ENCODE measurements at places on chromosomes 11 and 22.

DNA sequence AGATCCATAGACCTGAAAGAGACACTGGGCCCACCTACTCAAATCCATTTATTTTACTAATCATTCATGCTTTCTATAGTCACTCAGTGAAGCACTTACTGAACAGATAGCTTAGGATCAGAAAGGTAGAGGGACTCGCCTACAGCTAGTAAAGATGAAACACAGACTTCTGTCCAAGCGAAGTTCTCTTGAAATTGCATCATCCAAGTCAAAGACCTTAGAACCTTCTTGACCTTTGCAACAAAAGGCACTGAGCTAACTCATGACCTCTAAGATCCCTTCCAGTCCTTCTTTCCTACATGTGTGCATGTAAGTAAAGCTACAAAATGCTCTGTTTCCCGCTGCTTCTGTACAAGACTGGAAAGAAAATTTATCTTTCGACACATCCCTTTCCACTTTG, 377.6 kb downstream of the LARGE1 start:
- no peak for DNase-seq

DNA sequence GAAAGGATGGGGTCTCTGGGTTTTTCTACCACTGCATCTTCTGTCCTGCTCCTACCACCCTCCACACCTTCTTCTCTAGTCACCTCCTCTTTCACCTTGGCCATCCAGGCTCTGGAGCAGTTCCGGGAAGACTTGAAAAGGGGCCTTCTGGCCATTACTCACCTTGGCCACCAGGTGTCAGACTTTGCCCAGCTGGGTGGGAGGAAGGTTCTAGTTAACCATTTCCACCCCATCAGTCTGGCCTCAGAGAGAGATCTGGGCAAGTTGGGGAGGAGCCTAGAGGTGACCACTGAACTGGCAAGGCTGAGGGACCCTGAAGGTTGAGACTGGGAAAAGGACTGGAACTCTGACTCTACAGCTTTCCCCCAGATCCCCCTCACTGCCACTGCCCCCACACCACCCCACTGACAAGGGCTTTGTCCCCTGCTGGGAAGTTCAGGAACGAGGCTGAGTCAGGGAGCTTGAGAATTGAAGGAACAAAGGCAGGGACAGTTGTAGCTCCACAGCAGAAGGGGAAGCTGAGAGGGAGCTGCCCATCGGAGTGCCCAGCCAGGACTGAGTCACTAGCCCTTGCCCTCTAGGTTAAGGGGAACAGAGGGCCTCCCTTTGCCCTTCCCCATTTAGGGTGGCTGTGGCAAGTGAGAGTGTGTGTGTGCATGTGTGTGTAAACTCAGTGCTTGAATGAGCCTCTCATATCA, 3.7 kb upstream of the POLD4 start:
- DNase-seq, result peak; percentile 85

GRCh38 chr11:13207665-13208594, 69.7 kb upstream of the BMAL1 start:
- DNase-seq, result peak; percentile 40

DNA sequence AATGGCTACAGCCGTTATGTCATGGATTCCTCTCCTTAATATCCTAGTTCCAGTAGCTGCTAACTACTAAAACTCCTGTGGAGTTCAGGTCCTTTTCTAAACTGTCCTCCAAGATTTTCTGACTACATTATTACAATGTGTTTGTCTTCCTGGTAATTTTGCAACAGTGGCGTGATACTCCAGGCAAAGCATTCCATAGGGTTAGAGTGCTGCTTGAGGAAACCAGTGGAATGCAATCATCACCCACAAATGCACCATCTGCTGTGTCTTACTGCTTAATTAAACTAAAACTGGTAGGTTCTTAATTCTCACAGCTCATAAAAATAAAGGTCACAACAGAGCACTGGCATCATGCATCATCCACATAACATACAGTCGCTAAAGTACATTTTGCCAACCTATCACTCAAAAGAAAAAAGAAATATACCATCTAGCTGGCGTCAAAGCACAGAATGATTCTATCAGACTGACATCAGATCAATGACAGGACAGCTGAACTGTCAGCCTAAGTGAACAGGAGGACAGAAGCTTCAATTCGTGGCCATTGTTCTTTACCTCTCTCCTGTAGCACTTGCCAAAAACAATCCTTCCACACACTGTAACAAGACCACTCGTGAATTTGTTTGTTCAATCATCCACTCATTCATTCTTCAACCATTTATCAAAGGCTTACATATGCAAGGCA, 182.5 kb downstream of the CADM1 start:
- no peak for DNase-seq

- DNase-seq, result no peak
These were observed 865 bp upstream of the ZNF280A start for GRCh38 chr22:22520667-22521602.

DNA sequence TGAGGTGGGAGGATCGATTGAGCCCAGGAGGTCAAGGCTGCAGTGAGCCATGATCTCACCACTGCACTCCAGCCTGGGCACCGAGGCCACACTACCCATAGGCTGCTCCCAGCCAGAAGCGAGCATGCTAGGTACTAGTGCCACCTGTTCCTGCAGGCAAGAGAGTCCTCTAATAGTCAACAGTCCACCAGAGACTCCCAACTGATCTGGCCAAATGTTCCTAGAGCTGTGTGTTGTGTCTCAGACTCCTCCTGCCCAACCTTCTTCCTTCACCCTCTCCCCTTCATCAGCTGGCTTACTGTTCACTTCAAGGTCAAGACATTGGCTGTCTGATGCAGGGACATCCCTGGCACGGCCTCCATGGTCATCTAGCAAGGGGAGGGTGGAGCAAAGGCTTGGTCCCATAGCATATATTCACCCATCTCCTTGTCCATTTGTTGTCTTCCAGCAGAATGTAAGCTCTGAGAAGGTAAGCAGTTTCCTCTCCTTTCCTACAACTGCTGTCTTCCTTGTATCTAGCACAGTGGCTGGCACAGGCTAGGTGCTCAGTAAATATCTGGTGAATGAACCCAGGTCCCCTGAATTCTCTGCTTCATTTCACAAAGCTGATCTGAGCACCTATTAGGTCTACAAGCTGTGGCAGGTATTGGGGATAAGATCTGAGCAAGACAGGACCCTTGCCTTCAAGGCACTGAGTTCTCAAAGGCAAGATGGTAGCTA, 126.2 kb upstream of the SERPIND1 start:
- DNase-seq, result no peak

GRCh38 chr22:17257121-17258001, 38.1 kb upstream of the ADA2 start:
- no peak for DNase-seq

GRCh38 chr11:57116654-57117053, 65.1 kb upstream of the LRRC55 start:
- DNase-seq, result peak; percentile 69

DNA sequence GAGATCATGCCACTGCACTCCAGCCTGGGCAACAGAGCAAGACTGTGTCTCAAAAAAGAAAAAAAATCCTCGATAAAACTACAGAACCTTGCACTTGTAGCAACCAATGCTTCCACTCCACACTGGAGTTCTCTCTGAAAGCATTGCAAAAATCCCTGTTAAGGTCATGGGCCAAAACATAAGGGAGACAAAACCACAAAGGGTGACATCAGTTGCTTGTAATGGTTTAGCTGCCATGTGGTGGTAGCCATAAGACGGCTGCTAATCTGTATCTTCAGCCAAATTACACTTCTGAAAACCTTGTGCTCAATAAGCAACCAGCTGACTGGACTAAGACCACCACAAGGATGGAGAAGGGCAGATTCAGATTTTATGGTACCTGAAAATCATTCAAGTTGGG, 20.6 kb upstream of the TPH1 start:
- DNase-seq, result no peak

GRCh38 chr22:46791201-46791731, 28.8 kb downstream of the TBC1D22A start:
- peak; percentile 41 for DNase-seq

- no peak for DNase-seq
These were observed 36.6 kb upstream of the NECTIN1 start for GRCh38 chr11:119765628-119766027.

Data from RKO (cell line).